HS-5 (cell line): ENCODE measurements at places on chromosomes 5 and 9.

- DNase-seq, result no peak
These were observed 222.0 kb upstream of the TRIM32 start for GRCh38 chr9:116464987-116465571.

DNA sequence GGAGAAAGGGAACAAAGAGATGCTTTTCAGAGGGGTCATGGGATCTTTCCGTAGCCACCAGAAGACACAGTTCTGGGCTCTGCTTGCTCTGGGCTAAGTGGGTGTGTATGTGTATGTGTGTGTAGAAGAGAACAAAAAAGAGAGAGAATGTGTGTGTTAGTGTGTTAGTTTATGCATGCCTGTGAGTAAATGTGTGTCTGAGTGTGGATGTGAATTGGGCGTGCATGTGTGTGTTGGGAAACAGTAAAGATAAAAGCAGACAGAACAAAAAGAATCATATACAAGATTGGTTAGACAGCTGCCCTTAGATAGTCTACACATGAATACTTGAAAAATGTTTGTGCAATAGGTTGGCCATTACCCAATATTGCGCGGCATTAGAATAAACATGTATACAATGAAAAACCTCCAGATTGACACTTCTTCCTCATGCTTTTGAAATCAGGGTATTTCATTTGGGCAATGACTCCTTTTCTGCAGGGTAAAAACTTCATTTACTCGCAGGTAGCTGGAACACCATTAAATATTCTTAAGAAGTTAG is 36.5 kb upstream of the HSPA9 start:
- no peak for DNase-seq

DNA sequence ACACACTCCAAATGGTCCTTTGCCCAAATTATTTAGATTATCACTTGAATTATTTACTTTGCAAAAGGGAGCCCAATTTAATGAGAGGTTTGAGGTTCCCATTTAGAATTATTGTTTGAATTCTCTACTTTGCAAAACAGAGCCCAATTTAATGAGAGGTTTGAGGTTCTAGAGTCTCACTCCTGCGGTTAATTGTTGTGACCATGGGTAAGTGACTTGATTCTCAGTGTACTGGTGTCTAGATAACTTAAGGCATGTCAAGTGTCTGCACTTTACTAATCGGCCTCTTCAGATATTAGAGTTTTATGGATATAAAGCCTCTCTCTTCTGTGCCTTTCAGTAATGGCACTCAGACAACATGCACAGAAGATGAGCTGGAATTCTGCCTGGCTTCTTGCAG is 67.5 kb downstream of the YIPF5 start:
- DNase-seq, result no peak

GRCh38 chr5:136075466-136075891 is 46.7 kb downstream of the TGFBI start:
- DNase-seq, result no peak

DNA sequence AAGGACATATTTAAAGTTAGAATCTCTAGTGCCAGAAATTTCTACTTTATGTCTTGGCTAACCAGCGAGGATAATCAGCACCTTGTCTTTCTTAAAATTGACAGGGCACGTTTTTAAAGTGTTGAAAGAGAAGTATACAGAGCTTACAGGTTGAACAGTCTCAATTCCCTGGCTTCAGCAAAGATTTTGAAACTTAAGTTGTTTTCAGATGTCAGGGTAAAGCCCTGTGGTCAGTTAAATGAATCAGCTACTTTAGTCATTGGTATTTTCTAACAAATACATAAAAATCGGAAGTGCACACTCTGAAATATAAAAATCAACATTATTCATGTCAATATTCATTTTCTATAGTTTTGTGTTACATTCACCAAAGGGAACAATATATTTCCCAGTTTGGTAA is 29.1 kb downstream of the SNCAIP start:
- DNase-seq, result no peak

DNA sequence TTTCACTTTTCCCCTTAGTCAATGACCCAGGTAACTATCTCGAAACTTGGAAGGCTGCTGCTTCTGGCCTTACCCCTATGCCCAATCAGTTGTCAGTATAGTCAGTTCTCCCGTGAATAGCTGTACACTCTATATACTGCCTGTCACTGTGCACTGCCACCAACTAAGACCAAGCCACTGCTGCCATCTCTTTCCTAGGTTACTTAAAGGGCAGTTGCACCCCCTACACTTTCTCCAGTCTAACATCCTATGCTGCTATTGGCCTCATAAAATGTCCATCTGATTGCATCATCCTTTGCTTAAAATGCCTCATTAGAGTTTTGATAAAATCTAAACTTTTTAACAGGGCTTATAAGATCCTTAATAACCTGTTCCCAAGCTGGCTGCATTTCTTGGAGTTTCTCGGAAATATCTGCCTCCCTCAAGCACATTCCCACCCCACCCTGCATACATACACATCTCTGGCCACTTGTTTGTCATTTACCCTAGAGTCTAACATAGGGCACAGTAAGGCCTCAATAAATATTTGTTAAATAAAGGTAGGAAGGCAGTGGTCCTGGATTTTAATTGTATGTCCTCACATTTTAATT is 32.8 kb upstream of the TNFAIP8 start:
- DNase-seq, result no peak

DNA sequence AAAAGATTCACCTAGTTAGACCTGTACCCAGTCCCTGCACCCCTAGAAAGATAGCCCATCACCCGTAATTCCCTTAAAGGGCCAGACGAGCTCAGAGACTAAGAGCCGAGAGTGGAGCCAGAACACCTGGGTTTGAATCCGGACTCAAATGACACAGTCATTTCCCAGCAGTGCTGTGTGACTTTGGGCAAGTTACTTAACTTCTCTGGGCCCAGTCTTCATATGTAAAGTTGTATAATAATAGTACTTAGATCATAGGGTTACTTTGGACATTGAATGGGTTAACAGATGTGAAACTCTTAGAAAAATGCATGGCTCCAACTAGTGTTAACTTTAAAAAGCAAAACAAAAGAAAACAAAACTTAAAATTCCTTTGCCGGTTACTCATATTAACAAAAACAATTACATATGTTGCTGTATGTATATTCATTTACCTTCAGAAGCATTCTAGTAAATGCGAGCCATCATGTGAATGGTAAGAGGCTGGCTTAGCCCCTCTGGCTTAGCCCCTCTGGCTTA is 40.4 kb upstream of the RASGRF2 start:
- DNase-seq, result no peak

- no peak for DNase-seq
These were observed 107.4 kb downstream of the GLIS3 start for GRCh38 chr9:4192450-4192849.

- DNase-seq, result no peak
These were observed 38.9 kb downstream of the BICD2 start for GRCh38 chr9:92725766-92726165.

DNA sequence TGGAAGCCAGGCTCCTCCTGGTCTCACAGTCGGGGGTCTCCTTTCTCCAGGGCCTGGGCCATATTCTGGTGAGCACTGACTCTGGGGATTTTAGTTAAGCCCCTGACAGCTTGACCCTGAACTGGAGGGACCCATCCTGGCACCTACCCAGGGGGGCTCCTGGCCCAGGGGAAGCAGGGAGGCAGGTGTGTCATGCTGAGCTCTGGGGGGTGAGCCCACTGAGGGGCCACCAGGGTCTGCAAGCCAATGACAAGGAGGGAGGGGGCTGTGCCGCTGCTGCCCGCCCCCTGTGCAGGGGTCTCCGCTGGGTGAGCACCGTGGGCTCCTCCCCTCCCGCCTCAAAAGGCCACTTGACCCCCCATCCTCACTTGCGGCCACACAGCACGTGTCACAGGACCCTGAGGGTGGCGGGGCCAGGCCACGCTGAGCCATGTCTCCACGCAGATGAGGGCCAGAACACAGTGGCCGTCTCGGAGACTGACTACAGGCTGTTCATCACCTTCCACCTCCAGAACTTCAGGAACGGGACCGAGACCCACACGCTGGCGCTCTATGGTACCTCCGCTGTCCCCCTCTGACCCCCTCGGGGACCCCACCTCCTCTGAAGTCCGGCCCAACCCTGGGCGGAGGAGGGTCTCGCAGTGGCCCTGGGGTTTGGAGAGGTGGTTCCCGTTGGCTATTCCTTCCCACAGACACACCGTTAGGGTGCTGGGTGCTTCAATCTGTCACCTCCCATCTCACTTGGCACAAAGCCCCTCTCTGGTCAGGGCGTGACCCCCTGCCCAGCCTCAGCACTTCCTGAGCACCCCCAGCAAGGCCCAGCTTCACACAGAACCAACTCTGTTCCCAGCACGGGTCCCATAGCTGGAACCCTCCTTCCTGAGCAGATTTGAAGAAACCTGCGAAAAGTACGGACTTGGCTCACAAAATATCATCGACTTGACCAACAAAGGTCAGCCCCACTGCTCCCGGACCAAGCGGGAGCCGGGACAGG is 2.0 kb downstream of the LCN9 start:
- DNase-seq, result no peak

DNA sequence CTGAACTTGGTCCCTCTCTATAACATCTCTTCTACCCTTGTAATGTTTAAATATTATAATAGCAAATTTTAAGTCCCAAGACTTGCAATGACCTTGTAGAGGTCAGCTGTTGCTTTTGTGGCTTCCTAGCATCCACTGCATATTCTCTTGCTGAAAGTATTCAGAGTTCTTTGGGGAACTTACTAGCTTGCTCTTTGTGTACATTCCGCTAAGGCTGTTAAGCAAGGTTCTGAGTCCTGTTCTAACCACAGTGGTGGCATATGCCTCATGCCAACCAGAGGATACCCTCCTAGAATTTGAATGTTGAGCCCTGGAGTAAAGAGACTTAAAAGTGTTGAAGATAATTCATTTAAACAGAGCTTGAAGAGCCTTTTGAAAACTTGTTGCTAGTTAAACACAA is 570.9 kb downstream of the TLE1 start:
- DNase-seq, result no peak

- no peak for DNase-seq
These were observed 272.7 kb upstream of the PANK3 start for GRCh38 chr5:168851902-168852321.

GRCh38 chr9:129347316-129348120 is 169.5 kb upstream of the IER5L start:
- no peak for DNase-seq

DNA sequence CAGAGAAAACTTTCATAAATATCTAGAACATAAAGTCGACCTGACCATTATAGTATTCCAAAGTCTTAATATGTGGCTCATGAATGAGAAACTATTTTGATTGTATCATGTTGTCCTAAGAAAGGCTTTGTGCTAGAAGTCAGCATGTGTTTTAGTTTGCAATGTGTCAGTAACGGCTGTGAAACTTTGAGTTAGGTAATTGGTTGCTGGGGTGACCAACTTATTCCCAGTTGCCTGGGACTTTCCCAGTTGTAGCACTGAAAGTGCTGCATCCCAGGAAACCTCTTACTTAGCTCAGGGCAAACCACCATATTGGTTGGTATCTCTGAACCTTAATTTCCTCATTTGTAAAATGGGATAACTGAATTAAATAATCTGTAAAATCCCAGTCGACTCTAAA is 114.6 kb upstream of the SLC12A2 start:
- no peak for DNase-seq

DNA sequence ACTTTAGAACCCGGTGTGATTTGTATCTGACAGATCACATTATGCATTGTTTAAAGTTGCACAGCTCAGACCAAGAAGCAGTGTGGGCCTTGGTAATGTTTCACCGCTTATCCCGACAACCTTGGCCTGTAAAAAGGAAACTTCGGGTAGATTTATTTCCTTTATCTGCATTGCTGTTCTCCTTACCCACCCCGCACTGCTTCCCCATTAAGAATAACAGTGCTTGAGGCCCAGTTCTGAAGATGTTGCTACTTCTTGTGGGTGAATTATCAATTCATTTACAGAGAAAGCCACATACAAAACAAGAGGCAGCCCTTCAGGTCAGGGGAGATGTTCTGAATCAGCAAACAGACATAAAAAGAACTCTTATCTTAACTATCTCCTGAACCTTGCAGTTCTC is 8.4 kb downstream of the SMARCA2 start:
- no peak for DNase-seq

GRCh38 chr5:16754601-16755000 is 137.8 kb upstream of the RETREG1 start:
- DNase-seq, result no peak

DNA sequence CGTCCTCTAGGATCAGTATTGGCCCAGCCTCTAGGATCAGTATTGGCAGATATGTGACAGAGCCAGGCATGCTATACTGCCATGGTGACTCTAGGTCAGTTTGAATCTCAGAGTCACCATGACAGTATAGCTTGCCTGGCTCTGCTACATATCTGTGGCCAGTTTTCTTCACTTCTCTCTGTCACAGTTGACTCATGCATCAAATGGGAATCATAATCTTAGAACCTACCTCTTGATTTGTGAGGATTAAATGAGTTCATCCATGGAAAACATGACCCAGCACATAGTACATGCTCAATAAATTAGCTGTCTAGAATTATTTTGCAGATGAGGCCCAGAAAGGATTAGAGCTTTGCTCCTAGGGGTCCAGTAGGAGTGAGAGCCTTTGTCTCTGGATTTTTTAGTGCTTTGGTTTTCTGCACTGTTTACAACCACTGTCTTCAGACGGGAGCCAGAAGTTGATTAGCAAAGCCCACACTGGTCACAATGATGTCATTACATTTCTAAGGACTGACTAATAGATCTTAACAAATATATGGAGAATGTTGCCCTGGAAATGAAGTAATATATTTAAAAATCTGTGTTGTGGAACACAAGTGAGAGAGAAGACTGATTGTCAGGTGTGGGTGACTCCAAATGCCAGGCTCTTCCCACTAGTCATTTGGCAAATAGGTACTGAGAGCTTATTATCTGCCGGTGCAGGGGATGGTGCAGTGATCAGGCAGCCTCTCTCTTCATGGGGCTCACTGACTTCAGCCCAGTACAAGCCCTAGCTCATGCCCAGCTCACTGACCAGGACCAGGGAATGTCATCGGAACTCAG is 76.0 kb downstream of the COL15A1 start:
- peak; percentile 95 for DNase-seq

GRCh38 chr5:56047448-56047847 is 52.7 kb upstream of the IL6ST start:
- no peak for DNase-seq

DNA sequence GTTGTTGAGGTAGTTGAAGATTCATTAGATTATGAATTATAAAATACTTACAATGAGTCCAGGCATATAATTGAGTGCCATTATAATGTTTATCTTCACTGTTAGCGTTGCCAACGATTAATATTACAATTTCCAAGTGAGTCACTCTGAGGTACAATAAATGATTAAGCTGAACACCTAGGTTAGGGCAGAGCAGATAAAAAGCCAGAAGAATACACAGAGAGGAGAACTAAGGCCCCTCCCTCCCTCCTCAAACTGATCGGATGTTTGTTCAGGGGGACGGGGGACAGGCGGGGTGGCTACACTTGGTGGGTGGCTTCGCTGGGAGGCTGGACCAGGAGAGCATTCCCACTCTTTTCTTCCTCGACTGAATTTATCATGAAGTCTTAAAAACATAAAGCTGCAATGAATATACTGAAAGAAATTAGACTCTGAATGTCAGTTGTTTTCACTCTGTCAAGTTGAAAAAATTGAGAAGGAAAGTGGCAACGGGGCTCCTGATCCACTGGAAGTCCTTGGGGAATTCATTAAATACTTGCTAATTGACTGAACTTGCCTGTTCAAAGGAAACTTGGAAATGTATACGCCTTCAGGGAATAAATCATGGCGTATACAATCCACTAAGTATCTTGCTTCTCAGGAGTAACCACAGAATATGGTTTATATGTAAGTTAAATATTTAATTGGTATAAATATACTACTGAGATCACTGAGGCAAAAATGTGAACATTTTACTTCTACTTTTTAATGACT is 198.1 kb downstream of the TSSK1B start:
- no peak for DNase-seq

- DNase-seq, result no peak
These were observed 14.8 kb upstream of the SLC30A5 start for GRCh38 chr5:69078921-69079540.
